ENCODE measurements at places on chromosomes 4 and X. TPM values are rescaled to one million over a fixed set of nuclear protein-coding genes. Genes with fewer than 3 reads are reported as not detected.

LRCH2 gene
- total RNA-seq = 15.3 TPM

ZFP92 gene
- total RNA-seq = 0.22 TPM

CCDC120 gene
- total RNA-seq = 0.44 TPM

AVPR2 gene
- 0.99 TPM for total RNA-seq

CSAG3 gene
- not detected for total RNA-seq

PHF8 gene
- total RNA-seq = 8.5 TPM

LNX1 gene
- 10.1 TPM for total RNA-seq

MAGEB17 gene
- total RNA-seq = not detected

SLC25A43 gene
- total RNA-seq = 9.8 TPM

ATP1B4 gene
- total RNA-seq = not detected

SYTL5 gene
- under 0.01 TPM for total RNA-seq

Data from lung microvascular endothelial cell (primary cell).